ENCODE measurements at places on chromosomes 1 and 21.

DNA sequence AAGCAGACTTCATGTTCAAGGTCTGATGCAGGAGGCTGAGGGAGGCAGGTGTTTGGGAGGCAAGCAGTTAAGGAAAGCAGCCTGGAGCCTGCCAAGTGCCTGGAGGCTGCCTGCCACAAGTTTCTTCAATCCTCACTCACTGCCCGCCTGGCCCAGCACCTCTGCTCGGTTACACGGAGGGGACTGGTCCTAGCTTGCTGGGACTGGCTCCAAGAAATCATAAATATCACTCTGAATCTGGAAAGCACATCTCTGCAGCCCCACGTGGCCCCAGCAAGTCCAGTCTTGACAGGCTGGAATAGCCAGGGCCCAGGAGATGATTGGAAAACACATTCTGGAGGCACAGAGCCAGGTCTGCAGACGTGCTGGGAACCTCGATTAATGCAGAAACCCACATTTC is 83.9 kb downstream of the BCAR3 start:
- no peak for DNase-seq

DNA sequence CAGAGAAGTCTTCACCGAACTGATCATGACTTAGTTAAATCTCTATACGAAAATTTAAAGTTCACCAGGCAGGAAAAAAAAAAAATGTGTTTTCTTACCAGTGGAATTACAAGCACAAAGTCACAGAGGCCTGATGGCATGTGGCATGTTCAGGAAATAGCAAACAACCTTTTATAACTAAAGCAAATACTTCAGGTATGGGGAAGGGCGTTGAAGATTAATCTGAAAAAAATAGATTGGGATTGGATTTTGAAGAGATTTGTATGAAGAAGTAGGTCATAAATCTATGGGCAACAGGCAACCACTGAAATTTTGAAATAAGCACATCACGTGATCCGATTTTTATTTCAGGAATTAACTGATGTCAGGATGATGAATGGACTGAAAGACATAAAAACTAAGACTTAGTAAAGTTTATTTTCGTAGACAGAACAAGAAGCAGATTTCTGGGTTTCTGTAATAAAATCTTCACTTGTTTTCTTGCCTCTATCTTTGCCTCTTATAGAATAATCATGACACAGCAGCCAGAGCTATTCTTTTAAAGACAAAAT is 295.9 kb upstream of the ADGRL4 start:
- no peak for DNase-seq

- DNase-seq: no peak
Observed at GRCh38 chr1:242515555-242515954, 8.9 kb downstream of the PLD5 start.

DNA sequence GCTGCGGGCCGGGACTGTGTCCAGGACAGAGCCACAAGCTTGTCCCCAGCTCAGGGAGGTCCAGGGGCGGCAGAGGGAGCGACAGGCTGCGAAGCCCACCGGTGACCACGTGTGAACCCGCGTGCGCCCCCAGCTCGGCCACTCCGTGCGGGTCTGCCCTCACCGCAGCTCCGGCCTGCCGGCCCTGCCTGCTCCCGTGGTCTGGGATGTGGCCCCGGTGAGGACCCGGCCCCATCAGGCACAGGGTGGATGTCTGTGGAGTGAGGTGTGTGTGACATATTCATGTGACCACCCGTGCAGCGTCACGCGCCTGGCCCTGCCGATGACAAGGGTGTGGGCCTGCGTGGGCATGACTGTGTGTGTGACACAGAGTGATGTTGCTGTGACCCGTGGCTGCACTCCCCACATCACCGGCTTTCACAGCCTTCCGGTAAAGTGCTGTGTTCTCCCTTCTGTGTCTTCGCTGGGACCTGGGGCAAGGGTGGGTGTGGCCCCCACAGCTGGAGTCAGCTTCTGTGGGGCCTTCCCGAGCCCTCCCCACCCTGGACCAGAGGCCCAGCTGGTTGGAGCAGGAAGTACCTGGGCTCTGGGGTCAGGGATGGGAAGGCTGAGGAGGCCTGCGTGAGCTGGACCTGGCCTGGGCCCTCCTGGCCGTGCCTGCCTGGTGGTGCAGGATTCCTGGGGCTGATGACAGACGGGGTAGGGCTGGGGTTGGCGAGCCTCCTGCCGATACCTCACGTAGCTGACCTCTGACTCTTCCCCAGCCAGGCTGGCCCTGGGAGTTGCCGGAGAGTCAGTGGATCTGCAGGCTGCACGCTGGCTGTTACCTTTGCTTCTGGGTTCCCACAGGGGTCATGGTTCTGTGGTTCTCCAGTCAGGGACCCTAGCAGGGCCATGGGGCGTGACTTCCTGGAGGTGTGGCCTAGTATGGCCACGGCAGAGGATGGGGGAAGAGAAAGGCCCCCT is 4.1 kb downstream of the RNF223 start:
- DNase-seq: no peak

GRCh38 chr1:33255347-33256220 is 708 bp upstream of the ZNF362 start:
- DNase-seq: peak; percentile 35

DNA sequence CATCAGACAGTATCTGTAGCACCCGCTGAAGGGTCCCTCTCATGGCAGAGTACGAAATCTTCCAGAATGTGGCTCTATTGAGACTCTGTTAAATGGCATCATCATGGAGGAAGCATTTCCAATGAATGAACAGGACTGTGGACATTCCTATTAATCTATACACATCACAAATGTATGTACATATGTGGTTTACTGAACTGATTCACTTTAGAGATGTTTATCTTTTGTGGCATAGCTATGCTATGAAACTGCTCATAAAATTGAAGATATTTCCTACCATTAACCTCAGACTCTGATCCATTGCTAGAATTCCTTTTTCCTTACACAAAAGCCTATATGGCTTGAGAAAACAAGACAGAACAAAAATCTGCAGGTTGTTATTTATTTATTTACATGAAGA is 259.6 kb upstream of the RRP15 start:
- no peak for DNase-seq
